MG63 (cell line): ENCODE measurements at places on chromosomes 7 and 10. TPM values are rescaled to one million over a fixed set of nuclear protein-coding genes. Genes with fewer than 3 reads are reported as not detected.
A peak's percentile ranks its signal among the peaks of the same experiment; 100 is the strongest.

DNA sequence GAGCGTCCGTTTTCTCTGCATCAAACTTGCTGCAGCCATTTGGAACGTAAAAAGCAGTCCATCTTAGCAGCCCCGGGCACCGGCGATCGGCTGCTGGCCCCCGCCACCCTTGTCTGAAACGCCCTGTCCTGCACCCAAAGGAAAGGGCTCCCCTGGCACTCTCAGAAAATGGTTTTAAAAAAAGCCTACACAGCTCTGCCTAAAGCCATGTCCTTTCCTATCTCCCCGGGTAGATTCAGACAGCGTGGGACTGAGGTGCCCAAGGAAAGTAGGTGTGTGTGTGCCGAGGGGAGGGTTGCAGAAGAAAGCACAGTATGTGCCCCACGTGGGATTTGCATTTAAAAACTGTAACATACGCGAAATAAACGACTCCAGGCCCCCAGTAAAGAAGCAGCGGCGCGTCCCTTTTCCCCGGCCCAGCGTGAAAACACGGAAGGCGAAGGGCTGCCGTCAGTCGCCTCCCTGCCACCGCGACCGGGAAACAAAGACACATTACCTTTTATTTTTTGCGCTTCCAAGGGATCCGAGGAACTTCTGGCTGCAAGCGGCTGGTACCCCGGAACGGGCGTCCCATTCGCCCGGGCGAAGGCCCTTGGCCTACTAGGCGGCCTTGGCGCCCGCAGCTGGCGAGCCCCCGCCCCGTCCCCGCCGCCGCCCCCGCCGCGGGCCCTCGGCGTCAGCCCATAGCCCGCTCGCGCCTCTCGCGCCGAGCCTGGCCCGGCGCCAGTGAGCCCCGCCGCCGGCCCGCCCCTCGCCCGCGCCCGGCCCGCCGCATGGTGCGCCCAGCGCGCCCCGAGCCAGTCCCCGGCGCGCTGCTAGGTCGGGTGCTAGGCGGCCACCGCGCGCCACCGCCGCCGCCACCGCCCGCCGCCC lies 304.6 kb downstream of the PRPF18 start:
- peak; percentile 48 for DNase-seq

ITIH5 gene
- total RNA-seq: 0.44 TPM in 1 of 2 replicates, not detected in the other

NIPSNAP2 gene
- total RNA-seq: 30.9 and 36.4 TPM in 2 replicates

LRRTM3 gene
- total RNA-seq: not detected in 2 replicates

WDFY4 gene
- 0.07 and 0.63 TPM in 2 replicates for total RNA-seq

RBP3 gene
- not detected in 2 replicates for total RNA-seq

DNA sequence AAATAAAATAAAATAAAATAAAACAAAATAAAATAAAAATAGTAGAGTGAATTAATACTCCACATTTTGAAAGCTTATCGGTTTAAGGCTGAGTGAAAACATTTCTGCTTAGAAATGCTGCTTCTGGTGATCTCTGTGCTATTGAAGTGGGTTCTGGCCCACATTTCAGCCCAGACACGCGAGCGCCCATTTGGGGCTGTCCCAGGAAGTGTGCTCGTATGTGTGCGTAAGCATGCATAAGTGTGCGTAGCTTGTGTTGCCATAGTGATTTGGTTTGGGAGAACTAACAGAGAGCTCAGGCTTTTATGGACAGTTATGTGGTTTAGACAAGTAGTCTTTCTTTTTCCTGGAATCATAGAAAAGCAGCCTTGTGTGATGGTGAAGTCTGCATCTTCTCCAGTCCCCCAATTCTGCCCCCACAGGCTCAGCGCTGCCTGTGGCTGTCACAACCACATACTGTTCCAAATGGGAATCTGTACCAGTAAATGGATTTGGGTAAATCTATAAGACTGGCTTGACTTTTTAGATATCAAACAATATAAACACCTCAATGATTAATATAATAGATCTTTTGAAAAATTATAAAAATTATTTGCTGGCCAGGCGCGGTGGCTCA lies 29.8 kb upstream of the PURB start:
- no peak for DNase-seq

DNA sequence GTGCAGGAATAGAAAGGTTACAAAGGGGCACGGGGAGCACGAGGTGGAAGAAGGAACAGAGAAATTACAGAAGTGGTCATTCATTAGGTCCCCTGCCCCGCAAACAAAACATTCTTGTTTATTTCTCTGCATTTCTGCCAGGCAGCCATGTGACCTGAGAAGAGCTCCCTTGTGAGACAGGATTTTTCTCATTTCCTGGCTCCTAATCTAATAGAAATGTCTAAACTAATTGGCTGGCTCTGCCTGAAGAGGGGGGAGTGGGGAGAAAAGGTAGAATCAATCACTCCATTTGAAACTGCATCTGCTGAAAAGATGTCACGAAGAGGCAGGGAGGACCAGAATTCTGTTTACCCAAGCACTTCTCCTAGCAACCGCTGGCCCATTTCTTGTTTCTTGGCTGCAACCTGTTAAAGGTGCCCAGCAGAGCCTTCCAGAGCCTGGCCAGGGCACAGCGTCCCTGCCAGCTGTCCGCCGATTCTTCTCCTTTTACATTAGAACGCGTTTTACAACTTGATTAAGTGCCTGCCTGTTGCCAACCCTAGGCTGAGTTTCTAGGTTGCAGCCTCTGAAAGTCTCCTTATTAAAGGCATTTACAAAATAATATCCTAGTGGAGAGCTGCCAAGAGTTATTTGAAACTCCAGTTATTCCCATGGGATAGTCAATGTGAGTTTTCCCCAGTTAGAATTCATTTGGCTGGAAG lies 1227.6 kb downstream of the TYW1 start:
- DNase-seq: no peak

DNA sequence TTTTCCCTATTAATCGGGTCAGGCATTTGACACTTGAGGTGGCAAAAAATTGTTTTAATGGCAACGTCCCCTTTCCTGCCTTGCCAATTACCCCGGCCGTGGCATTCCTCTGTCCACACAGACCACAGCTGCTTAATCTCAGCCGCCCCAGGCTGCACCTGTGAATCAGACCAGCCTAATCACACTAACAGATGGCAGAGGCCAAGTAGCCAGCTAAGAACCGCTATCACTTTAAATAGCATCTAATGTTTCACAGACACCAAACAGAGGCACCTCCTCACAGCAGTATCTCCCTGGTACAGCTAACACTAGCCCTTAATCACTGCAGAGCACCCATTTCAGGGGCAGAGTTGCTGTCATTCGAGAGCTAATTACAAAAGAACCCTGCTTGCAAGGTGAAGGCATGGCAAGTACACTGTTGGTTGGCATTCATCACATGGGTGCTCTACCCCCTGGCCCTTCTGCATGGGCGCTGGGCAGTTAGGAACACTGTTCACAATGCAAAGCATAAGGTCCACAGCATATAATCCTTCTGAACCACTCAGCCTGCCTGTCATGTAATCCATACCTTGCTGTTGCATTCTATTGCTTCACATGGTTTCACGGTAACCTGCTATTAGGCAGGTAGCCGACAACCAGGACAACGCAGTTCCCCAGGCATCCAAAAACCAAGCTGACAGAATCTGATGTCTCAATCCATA lies 38.8 kb downstream of the FGFR2 start:
- DNase-seq: no peak

POU6F2 gene
- not detected in 2 replicates for total RNA-seq

TACR2 gene
- total RNA-seq: not detected in 2 replicates

DNA sequence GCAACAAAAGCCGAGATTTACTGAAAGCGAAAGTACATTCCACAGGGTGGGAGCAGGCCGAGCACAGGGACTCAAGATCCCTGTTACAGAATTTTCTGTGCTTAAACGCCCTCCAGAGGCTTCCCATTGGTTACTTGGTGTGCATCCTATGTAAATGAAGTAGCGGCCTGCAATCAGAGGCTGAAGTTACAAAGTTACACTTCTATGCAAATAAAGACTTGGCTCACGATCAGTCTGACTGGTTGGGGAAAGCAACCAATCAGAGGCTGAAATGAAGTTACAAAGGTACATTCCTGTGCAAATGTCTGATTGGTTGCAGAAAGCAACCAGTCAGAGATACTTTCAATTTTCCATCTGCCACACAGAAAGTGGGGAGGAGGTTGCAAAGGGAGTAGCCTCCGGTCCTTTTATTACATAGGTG lies 4.1 kb downstream of the ACBD7 start:
- DNase-seq: peak; percentile 61

FAM25A gene
- 12.0 TPM in 1 of 2 replicates, not detected in the other for total RNA-seq

- DNase-seq: no peak
These were observed 26.6 kb downstream of the PLAU start for GRCh38 chr10:73937333-73938043.

ZDHHC4 gene
- 34.8 and 39.2 TPM in 2 replicates for total RNA-seq

DNA sequence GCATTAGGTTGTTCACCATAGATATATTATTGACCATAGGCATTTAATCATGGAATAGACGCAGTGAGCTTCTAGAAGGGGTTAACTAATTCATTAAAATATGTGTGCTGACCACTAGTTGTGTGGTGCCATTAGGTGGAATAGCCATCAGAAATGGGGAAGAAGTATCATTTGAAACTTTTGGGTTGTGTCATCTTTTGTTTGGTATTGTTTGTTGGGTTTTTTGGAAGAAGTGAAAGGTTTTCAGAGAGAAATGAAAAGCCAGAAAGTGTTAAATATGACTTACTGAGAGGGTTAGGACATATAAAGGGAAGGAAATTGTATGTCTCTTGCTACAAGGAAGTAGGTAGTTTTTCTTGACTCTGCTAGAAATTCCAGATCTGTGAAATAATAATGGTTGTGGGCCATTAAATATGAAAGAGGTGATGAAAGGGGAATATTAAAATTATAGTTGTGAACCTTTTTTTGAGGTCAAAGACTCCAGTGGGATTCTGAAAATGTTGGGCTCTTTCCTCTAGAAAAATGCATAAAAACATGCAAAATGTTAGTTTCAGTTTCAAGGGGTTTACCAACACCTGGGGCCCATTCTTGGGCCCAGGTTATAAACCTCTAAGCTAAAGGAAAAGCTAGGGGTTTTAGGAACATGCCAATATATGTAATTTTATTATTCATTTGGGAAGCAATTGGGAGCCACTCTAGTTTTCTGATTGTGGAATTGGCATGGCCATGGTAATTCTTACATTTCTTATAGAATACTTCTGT lies 348.5 kb downstream of the BBS9 start:
- DNase-seq: no peak

FAM180A gene
- 3.8 and 6.8 TPM in 2 replicates for total RNA-seq

- no peak for DNase-seq
These were observed 34.4 kb downstream of the BCAP29 start for GRCh38 chr7:107614425-107614824.

H2BK1 gene
- total RNA-seq: not detected in 2 replicates

TMEM106B gene
- 37.2 and 42.7 TPM in 2 replicates for total RNA-seq

DNA sequence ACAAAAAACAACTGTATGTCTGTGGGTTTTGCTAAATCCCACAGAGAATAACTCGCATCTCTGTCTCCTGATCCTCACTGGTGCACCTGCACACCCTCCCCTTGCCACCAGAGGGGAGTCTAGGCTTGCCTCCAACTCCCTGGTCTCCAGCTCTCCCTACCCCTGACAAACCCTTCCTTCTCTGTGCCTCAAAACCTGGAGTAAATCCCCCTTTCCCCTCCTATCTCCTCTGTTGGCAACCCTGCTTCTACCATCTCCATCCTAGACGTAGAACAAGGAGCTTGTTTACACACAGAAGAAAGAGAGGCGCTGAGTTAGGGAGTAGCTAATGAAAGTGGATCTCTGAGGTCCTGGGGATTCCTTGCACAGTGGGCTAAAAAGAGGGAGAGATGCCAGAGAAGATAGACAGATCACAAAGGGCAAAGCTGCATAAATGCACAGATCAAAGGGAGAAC lies 6.0 kb downstream of the MBLAC1 start:
- DNase-seq: peak; percentile 29

UBTD1 gene
- total RNA-seq: 19.3 and 29.7 TPM in 2 replicates

DNA sequence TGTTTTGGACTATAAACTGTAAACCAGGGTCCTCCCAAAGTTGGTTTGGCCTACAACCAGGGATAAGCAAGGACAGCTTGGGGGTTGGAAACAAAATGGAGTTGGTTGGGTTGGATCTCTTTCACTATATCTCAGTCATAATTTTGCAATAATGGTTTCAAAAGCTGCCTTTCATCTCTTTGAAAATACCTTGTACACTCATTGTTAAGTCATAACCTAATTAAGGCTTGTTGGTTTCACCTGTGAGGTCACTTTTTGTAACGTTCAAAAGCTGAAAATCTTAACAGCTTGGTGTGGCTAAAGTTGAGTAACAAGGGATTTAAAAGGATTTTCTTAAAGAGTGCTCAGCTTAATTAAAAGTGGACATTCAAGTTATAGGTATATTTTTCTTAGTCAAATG lies 476.1 kb downstream of the IPMK start:
- no peak for DNase-seq

GRCh38 chr7:41437257-41438196 lies 265.4 kb downstream of the INHBA start:
- DNase-seq: peak; percentile 53

GLI3 gene
- total RNA-seq: 0.10 and 0.59 TPM in 2 replicates

GRCh38 chr10:3068201-3068967 lies 1.0 kb downstream of the PFKP start:
- peak; percentile 65 for DNase-seq

OR2A5 gene
- not detected in 2 replicates for total RNA-seq

DNA sequence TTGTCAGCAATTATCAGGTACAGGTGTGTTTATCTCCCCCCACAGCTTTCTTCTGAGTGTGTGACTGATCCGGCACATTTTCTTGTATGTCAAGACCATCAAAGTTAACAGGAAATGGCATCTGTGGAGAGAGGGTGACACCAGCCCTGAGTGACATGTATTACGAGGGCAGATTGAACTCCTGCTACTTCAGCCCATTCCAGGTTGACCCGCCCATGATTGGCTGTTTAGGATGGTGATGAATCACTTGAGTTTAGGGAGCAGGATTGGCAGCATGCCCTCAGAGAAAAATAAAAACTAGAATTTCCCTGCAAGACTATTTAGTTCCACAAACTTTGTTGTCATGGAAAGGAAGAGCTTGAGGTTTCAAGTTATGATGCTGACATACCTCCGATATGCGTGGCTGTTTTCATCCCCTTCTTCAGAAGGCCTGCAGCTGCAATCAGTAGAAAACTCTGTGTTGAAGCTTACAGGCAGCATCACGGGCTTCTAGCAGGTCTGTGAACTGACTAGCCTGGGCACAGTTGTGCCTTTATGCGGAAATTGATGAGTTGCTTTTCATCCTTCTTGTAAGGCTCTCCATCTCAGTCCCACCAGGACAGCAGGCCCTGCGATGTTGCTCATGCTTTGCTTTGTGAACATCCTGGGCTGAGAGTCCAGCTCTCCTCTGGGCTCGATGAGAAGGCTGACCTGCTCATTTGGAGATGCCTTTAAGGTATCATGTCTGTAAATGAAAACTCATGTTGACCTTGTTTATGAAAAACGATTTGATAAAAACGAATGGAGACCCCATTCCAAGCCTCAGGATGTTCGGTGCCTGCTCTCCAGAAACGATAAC lies 8.0 kb upstream of the CELF2 start:
- DNase-seq: peak; percentile 30

DPP6 gene
- total RNA-seq: not detected in 2 replicates
